GM04503 (cell line): ENCODE measurements at places on chromosomes 16 and 17.

GRCh38 chr17:2053380-2054261 lies 1.3 kb upstream of the HIC1 start:
- no peak for DNase-seq

DNA sequence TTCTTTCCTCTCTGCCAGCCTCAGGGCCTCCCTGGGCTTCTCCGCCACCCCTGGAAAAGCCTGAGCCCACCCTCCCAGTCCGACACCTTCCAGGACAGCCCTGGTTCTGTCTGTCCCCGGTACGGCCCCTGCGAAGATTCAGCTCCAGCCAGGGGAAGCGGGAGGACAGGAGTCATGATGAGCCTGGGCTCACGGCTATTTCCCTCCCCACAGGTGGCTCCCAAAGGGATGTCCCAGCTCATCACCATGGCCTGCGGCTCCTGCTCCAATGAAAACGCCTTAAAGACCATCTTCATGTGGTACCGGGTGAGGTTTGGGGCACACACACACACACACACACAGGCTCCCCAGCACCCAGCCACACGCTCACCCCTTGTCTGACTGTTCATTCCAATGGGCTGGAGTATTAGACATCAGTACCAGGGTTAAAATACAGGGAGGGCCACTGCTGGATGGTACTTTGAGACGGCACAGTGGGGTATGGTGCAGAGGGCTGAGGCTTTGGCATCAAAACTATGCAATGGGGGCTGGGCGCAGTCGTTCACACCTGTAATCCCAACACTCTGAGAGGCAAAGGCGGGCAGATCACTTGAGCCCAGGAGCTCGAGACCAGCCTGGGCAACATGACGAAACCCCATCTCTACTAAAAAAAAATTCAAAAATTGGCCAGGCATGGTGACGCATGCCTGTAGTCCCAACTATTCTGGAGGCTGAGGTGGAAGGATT lies 32.8 kb downstream of the TMEM186 start:
- no peak for DNase-seq

- DNase-seq, result no peak
These were observed 141.2 kb downstream of the AATF start for GRCh38 chr17:37089956-37090355.

DNA sequence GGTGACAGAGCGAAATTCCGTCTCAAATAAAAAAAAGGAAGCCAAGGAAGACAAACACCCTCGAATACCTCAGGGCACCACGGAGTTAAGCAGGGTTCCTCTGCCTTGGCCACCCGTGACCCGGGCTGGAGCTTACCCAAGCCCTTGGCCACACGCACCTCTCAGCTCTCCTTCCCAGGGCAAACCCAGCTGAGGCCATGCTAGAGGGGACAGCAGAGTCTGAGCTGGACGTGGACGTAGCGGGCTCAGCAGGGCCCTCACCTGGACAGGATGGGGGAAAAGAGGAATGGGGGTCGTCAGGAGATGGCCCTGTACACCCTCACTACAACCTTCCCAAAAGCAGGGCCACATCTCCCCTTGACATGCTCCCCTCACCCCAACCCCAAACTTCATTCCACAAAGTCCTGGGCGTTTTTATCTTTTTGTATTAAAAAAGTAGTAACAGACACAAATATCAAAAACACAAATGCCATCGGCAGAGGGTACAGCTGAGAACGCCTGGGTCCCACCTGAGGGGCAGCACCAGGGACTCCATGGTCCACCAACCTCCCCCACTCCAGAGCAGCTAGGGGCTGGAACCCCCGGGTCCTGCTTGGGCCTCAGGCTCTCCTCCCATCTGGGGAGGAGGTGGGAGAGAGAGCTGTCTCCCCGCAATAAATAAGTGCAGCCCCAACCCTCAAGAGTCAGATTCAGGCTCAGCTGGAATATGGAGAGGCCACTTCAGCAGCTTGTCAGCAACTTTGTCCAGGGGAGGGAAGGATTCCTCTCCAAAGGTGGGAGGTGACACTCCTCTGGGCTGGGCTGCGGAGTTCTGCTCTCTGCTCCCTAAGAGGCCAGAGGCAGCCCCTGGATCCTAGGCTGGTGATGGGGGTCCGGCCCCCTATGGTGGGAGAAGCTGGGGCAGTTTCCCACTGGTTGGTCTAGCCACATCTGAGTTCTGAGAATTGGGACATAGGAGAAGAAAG lies 11.9 kb downstream of the PER1 start:
- DNase-seq, result no peak

GRCh38 chr16:27385398-27385797 lies 16.6 kb upstream of the IL21R start:
- no peak for DNase-seq

GRCh38 chr16:22098405-22099255 lies 6.3 kb downstream of the VWA3A start:
- no peak for DNase-seq

DNA sequence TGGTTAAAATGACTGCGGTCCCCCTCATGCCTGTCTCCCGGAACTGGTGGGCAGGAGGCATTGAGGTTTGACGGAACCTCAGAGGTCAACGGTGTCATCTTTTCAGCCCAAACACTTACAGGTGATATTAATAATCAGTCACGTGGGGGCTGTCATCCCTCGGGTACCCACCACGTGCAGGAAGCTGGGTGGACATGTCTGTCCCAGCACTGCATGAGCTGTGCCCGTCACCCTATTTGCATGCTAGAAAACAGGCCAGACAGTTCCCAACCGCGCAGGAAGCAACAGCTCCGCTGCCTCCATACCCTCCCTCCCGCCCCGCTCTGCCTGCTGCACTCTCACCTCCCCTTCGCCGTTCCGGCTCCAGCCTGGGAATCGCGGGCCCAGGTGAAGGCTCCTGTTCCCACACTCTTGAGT lies 1.4 kb downstream of the SYNGR3 start:
- DNase-seq, result no peak

- no peak for DNase-seq
These were observed 8.3 kb downstream of the ACOX1 start for GRCh38 chr17:75970626-75971025.

GRCh38 chr16:60922920-60923319 lies 1113.3 kb downstream of the CDH8 start:
- DNase-seq, result no peak

DNA sequence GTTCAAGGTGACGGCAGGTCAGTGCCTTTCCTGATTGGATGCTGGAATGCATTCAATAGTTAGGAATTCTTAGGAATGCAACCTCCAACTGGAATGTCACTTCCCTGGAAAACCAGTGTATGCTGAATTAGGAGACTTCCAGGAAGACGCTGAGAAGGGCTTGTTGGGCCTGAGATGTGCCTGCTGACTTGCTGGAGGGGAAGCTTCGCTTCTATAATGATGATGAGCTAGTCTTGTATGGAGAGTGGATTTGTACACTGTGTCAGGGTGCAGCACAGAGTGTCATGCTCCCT lies 45.6 kb downstream of the SMPD3 start:
- no peak for DNase-seq
